Naive B cell (primary cell): ENCODE measurements at places on chromosomes 2 and 18.

GRCh38 chr2:216618785-216619184 is 14.4 kb upstream of the IGFBP2 start:
- no peak for DNase-seq

DNA sequence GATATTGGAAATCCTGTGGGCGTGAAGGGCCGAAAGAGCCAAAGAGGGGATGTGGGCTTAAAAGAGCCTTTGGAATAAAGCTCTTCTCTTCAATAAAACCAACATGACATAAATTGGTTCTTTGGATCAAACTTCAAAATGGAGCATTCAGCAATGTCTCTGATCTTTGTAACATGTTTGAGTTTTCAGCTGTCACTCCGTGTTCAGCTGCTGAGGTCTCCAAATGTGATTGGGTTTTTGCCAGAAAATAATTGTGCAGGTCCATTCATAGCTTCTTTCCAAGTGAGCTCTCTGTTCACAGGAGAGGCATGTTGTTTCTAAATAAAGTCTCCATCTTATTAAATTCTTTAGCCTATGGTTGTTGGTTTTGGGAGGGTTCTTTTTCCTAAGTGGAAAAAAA is 127.6 kb upstream of the CCDC68 start:
- DNase-seq = no peak

DNA sequence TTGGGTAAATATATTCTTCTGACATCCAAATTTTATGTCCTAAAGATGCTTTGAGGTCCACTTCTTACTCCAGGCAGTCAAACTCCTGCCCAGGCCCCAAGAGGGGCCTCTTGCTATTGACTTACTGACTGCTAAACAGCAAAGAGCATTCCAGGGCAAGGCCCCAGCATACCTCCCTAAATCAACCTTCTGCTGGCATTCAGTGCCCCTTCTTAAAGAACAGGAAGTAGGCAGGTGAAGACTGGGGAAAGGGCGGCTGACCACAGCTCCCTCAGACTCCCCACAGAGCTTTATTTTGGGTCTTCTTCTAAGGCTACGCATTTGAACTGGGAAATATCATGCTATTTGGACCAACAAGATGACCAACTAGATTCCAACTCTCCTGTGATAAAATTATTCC is 68.9 kb downstream of the USP40 start:
- DNase-seq = no peak

DNA sequence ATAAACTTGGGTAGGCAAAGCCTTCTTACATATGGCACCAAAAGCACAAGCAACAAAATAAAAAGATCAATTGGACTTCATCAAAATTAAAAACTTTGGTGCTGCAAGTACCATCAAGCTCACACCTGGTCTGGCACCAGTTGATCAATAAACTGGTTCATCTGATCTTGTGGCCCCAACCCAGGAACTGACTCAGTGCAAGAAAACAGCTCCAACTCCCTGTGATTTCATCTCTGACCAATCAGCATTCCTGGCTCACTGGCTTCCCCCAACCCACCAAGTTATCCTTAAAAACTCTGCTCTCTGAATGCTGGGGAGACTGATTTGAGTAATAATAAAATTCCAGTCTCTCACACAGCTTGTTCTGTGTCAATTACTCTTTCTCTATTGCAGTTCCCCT is 8.4 kb downstream of the EPG5 start:
- no peak for DNase-seq

- DNase-seq = no peak
Observed at GRCh38 chr2:70726947-70727725, 40.9 kb downstream of the ADD2 start.
